ENCODE measurements at places on chromosomes 5 and 9.

GRCh38 chr5:157323107-157323706 is 57.3 kb downstream of the CYFIP2 start:
- no peak for DNase-seq

GRCh38 chr9:115910959-115911358 is 242.6 kb upstream of the PAPPA start:
- DNase-seq: no peak

- DNase-seq: no peak
These were observed 283.3 kb upstream of the TUT7 start for GRCh38 chr9:86637515-86637914.

DNA sequence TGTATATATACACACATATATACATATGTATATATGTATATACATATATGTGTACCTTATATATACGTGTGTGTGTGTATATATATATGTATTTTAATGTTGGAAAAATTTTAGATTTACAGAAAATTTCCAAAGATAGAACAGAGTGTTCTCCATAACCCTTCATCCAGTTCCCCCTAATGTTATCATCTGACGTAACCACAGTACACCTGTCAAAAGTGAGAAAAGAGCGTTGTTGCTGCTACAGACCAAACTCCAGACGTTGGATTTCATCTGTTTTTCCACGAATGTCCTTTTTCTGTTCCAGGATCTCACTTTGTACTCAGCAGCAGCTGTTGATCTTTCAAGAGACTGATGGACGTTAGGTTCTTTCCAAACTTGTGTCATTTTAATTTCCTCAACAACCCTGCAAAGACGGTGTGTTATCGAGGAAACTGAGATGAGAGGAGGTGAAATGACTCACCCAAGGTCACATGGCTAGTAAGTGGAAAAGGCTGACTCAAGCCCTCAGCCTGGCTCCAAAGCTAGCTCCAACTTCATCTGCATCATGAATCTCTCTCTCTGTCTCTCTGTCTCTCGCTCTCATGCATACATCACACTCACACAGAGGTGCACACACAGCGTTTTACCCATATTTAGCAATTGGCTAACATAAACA is 17.0 kb upstream of the NTNG2 start:
- no peak for DNase-seq

DNA sequence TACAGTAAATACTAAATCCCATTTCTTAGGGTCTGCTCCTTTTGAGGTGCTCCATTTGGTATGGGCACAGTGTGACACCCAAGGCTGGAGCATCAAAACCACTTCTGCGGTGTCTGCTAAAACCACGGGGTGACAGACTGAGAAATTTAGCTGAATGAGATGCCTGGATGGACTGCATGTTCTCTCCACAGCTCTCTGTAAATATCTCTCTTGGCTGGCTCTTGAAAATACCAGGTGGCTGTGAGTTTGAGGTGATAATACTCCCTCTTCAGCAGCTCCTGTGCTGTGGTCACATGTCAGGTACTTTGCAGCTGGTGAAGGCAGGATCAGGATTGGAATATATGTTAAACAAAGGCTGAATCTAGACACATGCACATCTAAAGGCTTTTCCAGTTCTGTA is 93.7 kb upstream of the SIMC1 start:
- DNase-seq: peak; percentile 17

DNA sequence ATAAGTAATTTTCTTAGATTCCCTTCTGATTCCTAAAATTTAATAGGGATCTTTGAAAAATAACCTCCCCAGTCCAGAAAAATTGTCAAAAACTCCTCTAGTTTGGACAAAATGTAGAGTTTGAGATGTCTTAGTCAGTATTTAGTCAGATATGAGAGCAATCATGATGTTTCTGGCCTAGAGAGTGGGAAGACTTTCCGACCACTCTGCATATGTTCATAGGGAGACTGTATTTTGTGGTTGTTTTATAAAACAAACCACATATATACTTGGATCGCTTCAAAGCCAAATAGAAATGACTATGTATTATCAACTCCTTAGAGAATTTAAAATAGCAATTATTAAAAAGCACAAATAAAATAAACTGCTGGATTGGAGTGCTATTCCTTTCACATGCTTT is 15.8 kb downstream of the ZFAND5 start:
- DNase-seq: no peak

GRCh38 chr9:37034938-37035647 is 1.0 kb upstream of the PAX5 start:
- no peak for DNase-seq

Data from NCI-H1105 (cell line).